ENCODE measurements at places on chromosomes 6 and 20.
A peak's percentile ranks its signal among the peaks of the same experiment; 100 is the strongest.

GRCh38 chr6:146434732-146435390 is 108.8 kb upstream of the RAB32 start:
- no peak for DNase-seq

- no peak for DNase-seq
Observed at GRCh38 chr6:162463576-162463975, 264.0 kb downstream of the PRKN start.

GRCh38 chr20:8394308-8394945 is 262.4 kb downstream of the PLCB1 start:
- no peak for DNase-seq

GRCh38 chr6:95244751-95245150 is 332.6 kb upstream of the MANEA start:
- no peak for DNase-seq

GRCh38 chr6:114362957-114363356 is 20.1 kb upstream of the HS3ST5 start:
- DNase-seq = no peak

DNA sequence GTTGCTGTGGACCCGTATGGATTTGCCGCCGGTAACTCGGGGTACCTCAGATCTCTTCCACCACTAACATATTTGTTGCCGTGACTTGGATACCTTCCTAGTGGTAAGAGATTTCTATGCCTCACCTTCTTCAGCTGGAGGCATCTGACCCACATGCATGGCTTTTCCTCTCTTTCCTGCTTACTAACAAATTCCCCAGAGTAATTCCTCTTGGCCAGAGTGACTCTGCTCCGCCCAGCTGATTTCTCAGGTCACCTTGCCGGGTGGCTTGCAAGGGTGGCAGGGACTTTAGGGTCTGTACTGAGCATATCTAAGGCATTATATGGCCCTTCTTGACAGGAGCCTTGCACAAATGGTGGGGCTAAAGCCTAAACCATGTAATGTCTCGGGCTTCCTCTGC is 38.2 kb downstream of the FAM184A start:
- DNase-seq = no peak

DNA sequence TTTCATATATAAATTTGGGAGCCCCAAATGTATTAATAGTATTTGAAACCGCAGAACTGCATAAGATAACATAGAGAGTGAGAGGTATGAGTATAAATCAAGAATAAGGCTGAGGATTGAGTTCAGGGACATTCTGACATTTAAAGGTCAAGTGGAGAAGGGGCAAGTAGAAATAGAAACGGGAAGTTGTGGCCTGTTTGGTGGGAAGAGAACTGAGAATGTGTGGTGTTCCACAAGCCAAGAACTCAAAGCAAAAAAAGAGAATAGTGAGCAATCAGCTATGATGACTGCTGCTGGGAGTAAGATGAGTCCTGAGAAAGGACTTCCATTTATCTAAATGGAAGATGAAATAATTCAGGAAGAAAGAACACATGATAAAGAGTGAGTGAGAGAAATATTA is 418.4 kb downstream of the CD109 start:
- no peak for DNase-seq

DNA sequence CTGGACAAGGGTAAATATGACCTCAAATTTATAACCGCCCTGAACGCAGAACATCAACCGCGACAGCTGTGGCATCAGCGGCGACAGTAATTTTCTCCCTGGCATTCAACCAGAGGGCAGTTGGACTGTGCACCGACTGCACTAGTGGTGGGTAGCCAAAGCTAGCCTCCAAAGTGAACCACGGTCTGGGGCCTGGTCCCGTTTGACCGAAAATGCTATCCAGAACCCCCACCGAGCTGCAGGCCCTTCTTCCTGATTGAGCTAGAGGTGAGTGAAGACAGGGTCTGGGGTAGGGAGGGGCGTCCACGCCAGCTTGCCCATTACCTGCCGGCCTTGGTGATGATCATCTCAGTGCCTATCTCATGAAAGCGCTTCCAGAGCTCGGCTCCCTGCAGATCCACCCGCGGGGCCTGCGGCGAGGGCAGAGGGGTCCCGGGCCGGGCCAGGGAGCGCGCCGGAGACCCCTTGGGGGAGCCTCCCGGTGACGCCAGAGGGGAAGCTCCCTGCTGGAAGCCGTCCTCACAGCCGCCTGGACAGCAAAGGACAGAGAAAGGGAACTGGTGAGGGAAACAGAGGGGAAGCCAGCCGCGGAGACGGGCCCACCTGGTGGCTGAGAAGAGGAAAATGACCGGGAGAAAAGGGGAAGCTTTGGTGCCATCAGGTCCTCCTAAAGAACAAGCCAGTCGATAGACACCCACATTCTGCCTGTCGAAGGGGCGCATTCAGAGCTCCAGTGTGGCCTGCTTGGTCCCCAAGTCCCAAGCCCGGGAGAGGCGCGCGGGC is 2.0 kb downstream of the TBX18 start:
- no peak for DNase-seq

DNA sequence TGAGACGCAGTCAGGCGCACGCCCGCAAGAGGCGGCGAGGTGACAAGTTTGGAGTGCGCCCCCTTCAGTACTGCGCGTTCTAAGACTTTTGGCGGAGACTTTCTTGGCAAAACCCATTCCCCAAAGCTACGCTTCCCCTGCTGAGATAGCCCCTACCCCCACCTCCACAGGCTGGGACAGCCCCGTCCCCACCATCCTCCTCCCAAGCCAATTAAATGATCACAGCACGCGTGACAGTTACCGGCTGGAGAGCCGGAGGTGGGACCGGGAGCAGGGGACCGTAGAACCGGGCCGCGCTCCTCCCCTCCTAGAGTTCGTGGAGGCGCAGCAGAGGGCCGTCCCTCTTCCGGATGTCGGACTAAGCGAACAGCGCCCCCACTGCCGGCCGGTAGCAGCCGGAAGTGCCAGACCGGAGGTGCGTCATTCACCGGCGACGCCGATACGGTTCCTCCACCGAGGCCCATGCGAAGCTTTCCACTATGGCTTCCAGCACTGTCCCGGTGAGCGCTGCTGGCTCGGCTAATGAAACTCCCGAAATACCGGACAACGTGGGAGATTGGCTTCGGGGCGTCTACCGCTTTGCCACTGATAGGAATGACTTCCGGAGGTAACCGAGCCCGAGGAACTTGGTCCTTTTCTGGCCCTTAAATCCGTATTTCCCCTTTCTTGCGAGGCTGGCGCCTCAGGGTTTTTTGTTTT is at the start of gene TOMM6:
Gene TOMM6, plus strand, starts transcription at position 476 of the 699 bp plus-strand sequence. Its CDS starts 4 bp downstream, at position 480.
- DNase-seq = peak; percentile 95

DNA sequence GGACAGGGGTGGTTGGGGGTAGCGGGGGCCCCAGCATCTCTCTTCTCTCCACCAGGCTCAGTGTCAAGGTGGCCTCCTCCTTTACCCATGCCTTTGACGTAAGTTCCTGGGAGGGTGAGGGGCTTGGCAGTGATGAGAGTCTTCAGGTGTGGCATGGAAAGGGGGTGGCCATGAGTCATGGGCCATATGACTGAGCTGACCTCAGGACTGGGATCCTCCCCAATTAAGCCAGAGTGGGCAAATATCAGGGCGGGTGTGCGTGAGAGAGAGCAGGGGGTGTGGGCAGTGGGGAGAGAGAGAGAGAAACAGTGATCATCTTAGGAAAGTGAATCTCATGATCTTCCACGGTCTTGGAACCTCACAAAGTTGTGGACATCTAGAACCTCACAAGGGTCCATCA is 8.2 kb upstream of the BPIFB4 start:
- DNase-seq = no peak

GRCh38 chr6:15386756-15387112 is 140.9 kb downstream of the JARID2 start:
- DNase-seq = no peak

DNA sequence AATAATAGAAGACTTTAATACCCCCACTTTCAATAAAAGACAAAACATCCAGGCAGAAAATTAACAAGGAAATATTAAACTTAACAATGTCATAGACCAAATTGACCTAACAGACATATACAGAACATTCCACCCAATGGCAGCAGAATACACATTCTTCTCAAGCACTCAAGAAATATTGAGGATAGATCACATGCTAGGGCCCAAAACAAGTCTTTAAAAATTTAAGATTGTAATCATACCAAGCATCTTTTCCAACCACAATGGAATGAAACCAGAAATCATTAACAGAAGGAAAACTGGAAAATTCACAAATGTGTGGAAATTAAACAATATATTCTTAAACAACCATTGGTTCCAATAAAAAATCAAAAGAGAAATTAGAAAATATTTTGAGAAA is 161.0 kb downstream of the COL12A1 start:
- no peak for DNase-seq

- DNase-seq = no peak
Observed at GRCh38 chr6:168852376-168852884, 401.2 kb downstream of the THBS2 start.

DNA sequence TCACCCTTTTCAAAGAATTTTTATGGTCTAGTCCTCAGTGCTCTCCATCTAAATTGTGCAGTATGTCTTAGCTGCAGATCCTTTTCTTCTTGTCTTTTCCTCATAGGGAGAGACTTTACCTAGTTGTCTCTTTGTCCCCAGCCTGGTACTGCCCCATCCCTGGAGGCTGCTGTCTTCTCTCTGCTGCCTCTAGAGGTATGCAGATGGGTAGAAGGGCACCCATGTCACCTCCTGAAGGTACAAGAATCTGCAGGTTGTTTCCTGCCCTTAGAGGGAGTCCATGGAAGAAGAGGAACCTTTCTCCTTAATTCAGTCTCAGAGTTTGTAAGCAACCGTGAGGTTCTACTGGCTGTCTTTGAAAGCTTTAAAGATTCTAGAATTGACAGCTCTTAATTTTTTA is 39.1 kb downstream of the MCM8 start:
- no peak for DNase-seq

DNA sequence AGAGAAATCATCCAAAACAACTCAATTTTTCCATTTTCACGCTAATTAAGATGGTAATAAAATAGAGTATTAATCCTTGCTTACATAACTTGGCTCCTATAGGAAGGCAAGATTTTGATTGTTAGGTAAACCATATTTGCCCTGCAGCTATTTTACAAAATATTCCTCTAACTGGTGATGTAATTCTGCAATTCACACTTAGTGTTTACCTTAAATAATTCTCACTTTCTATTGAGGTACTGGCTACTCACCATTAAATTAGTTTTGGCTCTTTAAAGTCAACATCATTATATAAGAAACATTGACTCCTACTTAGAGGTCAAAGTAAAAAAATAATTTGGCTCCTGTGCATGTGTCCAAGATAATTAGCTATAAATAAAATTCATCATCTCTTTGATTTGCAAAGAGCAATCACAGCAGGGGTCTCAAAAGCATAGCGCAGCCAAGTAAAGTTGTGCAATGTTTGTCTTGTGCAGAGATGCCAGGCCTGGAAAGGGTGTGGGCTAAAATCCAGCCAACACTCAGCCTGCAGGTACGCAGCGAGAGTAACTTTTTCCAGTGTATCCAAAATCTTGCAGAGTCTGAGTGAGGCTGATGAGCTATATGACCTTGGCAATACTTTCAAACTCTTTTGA is 501.2 kb downstream of the MMUT start:
- DNase-seq = no peak

DNA sequence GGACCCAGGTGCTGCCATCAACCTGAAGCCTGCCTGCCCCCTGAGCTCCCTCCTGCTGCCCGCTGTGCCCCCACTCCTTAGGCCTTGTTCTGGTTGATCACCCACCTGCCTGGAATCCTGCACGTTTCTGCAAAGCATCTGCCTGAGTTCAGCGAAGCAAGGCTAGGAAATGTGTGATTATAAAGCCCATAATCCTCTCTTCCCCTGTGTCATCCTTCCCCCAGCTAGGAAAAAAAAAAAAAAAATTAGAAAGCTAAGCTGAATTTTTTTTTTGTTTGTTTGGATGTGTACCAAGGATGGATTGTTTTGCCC is 93.2 kb downstream of the FOXA2 start:
- DNase-seq = no peak

GRCh38 chr20:59765599-59766177 is 161.3 kb downstream of the PHACTR3 start:
- DNase-seq = no peak

DNA sequence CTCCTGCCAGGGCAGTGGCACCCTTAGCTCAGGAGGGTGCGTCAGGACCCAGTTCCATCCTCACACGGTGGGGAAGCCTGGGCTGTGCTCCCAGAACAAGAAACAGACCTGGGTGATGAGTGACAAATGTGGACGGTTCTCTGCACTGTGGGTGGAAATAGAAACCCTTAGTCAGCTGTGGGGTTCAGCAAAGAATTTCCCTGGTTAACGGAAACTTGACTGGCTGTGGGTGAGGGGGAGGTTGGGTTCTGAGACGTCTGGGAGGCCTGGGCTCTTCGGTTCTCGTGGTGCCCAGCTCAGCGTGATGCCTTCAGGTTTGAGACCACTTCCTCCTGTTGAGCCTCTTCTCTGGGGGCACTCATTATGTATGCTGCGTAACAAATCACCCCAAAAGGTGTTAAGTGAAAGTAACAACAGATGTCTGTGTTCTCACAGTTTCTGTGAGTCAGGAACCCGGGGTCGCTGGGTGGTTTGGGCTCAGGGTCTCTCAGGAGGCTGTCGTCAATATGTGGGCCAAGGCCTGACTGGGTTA is 53.1 kb upstream of the FAM83D start:
- DNase-seq = peak; percentile 81

DNA sequence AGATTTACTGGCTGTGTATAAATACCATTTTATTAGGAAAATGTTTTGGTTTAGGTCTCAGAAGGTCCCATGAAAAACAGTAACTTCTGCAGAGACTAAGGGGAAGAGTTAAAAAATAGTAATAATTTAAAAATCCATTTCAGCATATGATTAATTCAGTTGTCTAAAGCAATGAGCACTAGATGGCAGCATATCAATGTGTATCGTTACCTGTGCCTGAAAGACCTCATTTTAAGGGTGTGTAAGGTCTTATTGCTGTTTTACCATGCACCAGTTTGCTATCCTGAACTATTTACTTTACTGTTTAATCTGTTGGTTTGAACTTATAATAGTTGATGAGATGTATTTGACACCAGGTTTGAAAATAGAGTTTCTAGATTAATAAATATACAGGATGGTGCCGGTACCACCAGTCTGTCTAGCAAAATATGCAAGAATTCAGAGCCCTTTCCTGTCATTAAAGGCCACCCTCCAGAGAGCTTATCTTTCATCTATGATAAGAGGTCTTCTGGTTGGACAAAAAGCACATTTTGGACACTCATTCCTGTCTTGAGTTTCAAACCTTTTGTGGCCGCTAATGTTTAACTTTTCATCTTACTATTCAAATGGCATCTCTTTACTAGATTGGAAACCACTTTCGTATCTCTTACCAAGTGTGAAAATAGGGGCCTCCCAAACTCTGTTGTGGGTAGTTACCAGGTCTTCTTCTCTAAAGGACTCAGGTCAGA is 8.9 kb upstream of the AHI1 start:
- peak; percentile 44 for DNase-seq

- DNase-seq = no peak
Observed at GRCh38 chr20:48120120-48120519, 334.8 kb upstream of the SULF2 start.

GRCh38 chr6:139372326-139373153 is 1.9 kb downstream of the CITED2 start:
- DNase-seq = no peak

- DNase-seq = no peak
Observed at GRCh38 chr6:41700463-41701347, 34.7 kb downstream of the TFEB start.

GRCh38 chr6:53889365-53889764 is 94.6 kb downstream of the LRRC1 start:
- DNase-seq = no peak
